ENCODE measurements at places on chromosomes 7 and 10.
A peak's percentile ranks its signal among the peaks of the same experiment; 100 is the strongest.

- no peak for DNase-seq
Measured at GRCh38 chr7:35545831-35546230, 149.1 kb downstream of the HERPUD2 start.

DNA sequence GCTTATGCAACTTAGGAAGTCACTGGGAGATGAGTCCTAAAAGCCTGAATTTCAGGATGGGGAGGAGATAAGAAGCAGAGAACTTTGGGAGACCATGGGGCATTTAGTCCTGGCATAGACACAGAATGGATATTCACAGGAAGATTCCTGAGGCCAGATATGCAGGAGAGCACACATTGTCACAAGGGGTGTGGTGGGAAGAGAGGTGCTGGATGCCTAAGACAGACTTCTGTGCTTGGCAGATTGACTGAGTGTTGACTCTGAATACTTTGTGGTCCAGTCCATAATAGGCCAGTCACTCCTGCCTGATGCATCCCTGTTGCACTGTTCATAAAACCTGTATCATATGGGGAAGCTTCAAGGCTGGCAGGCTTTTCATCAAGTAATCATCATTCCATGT lies 18.5 kb downstream of the SRI start:
- no peak for DNase-seq

- DNase-seq = no peak
Measured at GRCh38 chr7:54701982-54702381, 57.0 kb downstream of the SEC61G start.

GRCh38 chr7:132398253-132398925 lies 177.9 kb downstream of the PLXNA4 start:
- DNase-seq = no peak

GRCh38 chr10:11414314-11415038 lies 197.0 kb downstream of the USP6NL start:
- DNase-seq = no peak

DNA sequence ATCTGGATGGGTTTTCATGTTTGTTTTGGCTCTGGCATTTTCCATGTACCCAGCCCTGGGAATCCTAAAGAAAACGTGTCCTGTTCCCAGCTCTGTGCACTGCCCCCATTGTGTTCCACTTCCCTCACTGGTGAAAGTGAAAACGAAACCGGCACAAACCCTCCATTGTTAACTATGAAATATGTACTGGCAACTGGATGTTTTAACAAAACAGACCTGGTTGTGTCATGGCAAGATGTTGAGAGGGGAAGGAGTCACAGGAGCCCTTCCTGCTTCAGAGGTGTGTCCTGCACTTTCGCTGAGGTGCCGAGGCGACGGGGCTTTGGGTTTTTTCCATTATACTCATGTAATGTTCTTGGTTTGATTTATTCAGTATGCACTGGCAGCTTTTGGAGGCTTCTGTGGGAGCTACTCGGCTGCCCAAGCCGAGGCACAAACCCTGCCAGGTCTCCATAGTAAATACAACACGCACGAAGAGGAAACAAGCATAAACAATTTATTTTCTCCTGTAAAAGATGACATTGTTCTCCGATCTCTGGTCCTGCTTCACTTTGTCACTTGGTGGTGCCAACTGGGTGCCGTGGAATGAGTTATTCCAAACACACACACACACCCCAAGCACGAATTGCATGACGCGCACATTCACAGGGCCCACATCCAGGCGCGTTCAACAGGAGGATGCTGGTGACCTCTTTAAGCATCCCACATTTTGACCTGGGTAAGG lies 118.2 kb downstream of the CDK6 start:
- peak; percentile 57 for DNase-seq

- no peak for DNase-seq
Measured at GRCh38 chr7:83478616-83479015, 170.3 kb downstream of the SEMA3E start.

DNA sequence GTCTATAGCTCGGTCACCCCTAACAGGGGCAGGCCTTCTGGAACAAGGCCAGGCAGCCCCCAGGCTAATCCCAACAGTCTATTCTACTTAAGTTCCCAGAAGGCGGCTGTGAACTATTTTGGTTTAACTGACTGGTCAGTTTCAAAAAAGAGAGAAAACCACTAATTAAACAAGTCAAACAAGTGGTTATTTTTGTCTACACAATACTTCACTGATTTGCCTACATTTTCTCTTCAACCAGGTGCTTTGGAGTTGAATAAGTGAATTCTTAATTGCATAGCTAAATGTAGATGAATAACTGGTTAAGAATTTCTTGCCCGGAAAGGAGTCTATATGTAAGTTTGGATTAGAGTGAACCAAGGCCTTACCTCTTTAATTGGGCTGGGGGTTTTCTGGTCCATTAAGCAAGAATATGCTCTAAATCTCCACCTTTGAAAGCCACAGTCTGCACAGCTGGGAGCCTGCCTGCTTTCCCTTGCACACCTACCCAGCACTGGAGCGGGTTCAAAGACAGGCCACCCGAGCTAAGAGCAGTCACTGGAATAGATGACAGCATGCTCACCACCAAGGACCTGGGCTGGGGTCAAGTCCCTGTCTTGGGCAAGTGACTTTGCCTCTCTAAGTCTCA lies 70.4 kb downstream of the TBXAS1 start:
- no peak for DNase-seq

- DNase-seq = no peak
Measured at GRCh38 chr7:143382791-143383641, 1.9 kb downstream of the ZYX start.

DNA sequence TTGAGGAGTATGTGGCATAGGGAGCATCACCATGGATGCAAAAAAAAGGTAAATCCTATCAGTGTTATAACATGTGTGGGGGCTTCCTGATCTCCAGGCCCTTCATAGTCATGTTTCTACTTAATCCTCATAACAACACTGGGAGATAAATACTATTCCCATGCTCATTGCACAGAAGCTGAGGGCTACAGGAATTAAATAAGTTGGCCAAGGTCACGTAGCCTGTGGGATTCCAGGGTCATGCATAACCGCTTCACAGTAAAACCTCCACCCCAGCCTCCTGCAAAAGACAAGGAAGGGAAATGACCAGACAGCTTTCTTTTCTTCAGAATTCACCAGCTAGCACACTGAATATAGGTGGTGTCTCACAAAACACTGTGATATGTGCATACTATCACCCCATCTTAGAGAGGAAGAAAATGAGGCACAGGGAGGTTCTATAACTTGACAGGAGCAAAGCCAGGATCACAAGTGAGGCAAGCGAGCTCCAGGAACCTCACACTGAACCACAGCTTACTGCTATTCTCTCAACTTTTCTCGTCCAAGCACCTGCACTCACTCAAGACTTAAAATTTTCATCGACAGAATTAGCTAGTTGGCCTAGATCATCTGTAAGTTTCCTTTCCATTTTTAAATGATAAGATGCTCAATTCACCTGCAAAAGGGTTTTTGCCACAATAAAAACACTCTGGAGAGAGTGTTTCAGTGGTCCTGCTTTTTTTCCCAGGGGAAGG lies 13.4 kb downstream of the JAZF1 start:
- no peak for DNase-seq

GRCh38 chr7:5414916-5415315 lies 8.7 kb downstream of the TNRC18 start:
- DNase-seq = no peak

GRCh38 chr10:76291885-76292284 lies 860.5 kb downstream of the LRMDA start:
- no peak for DNase-seq

DNA sequence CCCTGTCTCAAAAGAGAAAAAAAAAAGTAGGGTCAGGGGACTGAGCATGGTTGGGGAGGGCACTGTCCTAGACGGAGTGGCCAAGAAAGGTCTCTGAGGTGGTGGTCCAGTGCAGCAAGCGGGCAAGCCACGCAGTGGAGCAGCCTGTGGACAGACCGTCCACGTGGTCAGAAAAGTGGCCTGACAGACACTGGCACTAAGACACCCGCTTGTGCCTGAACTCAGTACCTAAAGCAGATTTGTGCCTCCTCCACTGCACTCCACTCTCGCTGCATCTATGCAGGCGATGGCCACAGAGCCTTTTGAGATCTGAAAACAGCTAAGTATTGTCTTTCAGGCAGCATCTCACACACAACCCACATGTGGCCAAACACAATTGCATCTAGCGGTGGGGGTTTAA lies 8.8 kb downstream of the ASB10 start:
- no peak for DNase-seq

DNA sequence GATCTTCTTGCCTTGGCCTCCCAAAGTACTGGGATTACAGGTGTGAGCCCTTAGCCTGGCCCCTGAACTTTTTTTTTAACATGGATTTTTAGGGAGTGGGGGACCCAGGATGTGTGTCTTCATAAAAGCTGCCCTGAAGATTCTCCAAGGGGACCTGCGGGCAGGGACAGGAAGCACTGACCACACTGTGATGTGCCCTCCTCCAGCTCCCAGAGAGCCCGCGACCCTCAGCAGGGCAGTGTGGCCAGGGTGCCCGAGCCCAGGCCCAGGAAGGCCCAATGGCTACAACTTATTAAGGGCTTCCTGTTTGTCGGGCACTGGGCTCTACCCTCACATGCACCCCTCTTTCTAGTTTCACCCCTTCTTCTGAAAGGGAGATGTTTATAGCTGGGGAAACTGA lies 2.5 kb upstream of the RET start:
- no peak for DNase-seq

GRCh38 chr10:124917428-124918190 lies 24.3 kb upstream of the ZRANB1 start:
- DNase-seq = no peak

DNA sequence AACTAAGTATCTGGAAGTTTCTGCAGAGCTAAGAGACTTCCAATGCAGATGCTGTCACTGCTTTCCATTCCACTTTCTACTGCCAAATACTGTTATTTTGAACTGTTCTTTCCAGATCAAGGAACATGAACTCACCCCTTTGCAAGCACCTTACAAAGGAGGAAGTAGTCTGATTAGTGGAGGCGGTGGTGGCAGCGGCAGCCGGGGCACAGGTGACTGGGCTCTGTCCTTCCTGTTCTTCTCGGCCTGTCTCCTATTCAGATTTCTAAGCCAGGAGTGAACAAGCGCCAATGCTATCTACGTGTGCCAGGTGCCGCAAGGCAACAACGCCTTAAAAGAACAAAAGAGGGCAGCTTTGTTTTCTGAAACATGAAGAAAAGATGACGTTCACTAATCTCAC lies 44.9 kb downstream of the BEND7 start:
- DNase-seq = no peak

- DNase-seq = no peak
Measured at GRCh38 chr10:128571745-128572144, 445.5 kb upstream of the MKI67 start.

GRCh38 chr7:102832674-102833073 lies 80.1 kb upstream of the LRRC17 start:
- DNase-seq = no peak

DNA sequence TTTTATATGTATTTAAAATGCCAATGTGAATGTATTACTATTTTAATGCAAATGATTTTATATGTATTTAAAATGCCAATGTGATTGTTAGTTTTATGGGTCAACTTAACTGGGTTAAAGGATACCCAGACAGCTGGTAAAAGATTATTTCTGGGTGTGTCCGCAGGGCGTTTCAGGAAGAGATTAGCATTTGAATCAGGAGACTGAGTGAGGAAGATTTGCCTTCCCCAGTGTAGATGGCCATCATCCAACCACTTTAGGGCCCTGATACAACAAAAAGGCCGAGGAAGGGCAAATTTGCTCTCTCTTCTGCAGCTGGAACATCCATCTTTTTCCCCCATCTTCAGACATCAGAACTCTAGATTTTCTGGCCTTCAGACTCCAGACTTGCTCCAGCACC lies 116.2 kb downstream of the BAMBI start:
- DNase-seq = no peak

DNA sequence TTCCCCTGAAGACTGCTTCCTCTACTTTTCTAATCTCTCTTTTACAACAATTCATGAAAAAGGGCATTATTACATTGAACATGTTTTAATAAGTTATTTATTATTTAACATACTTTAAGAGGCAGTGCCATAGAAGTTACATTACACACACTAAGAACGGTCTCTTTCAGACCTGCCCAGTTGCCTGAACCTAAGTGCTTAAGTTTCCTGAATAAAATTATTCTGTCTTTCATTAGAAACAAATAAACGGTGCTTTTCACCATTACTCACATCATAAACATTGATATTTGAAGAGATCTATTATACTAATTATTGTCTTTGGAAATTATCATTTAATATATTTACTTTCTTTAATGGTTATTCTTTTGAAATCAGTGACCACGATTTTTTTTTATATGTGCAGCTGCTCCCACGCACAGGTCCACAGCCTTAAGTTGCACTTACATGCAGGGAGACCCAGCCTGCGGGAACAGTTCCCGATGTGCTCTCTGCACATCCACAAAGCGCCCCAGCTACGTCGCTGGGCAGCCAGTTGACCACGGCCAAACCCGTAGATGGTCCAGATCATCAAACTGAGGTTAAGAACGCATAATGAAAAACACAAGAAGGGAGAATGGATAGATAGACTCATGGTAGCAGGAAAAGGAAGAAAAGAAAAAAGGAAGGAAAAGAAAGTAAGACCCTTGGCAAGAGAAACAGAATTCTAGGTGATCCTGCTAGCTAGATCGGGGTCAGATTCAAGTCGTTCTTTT lies 437.0 kb upstream of the MGMT start:
- no peak for DNase-seq

DNA sequence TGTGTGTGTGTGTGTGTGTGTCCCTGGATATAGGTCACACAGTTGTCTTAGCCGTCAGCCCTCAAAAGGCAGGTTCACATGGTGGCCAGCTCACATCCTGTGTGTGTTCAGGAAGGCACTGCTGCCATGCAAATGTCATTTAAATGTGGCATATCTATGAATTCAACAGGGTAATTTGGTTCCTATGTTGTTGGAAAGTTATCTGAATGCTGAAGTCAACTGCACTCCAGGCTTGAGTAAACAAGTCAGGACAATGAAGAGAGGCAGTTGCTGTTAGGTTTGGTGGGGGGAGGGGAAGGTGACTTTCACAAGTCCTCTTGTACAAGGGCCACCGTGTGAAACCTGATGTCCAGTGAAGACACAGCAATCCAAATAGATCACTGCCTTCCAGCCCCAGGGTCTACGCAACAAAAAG lies 61.1 kb downstream of the PTPRE start:
- DNase-seq = no peak

- no peak for DNase-seq
Measured at GRCh38 chr7:48782511-48782910, 141.8 kb upstream of the CDC14C start.

- DNase-seq = no peak
Measured at GRCh38 chr10:51224671-51225161, 150.4 kb downstream of the PRKG1 start.

DNA sequence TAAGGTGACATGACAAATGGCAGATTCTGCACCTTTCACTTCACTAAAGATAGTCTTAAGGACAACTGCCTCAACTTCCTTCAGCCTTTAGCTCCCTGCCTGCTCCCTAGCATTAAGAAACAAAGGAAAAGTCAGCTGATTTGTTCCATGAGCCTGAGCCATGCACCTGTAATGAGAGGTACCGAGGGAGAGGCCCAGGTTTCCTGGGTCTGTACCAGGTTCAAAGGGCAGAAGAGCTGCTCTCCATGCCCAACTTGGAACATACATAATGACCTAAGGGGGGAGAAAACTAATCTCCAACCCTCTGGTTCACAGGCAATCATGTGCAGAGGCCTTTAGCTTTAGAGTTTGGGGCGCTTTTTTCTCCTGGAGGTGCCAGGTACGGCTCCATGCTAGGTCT lies 111.2 kb downstream of the JAZF1 start:
- no peak for DNase-seq

Measured in C1 segment of cervical spinal cord (tissue), 14 donors.